Heart right ventricle (tissue), 16 donors: ENCODE measurements at places on chromosomes 2 and 18. TPM values are rescaled to one million over a fixed set of nuclear protein-coding genes. Genes with fewer than 3 reads are reported as not detected.
A peak's percentile ranks its signal among the peaks of the same experiment; 100 is the strongest.

RTP5 gene
- not detected for total RNA-seq

SEPTIN10 gene
- 55.2 TPM for total RNA-seq

VWC2L gene
- total RNA-seq = not detected

PROKR1 gene
- total RNA-seq = not detected

DNA sequence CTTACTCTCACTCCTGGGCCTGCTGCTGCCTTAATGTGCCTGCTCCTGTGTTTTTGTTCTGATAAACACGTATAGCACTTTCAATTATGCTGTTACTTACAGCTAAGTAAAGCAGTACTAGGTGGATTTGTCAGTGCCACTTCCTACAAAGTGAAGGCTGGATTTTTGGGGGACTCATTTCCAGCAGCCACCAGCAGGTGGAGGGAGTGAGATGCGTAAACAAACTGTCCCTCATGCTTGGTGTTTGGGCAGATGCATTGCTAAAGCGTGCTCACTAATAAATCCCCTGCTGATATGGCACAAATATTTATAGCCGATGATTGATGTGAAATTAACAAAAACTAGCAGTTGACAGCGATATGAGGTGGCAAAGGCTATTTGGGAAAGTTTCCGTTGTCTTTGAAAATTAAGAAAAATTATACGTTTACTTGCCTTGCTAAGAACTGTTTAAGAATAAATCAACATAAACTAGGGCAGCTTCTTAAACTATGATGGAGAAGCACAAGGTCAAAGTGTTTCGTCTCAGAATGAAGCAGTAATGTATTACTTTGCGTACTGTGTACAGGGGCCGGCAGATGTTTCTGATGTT, 101.7 kb downstream of the AGAP1 start:
- DNase-seq = peak; percentile 69

GRCh38 chr2:171651667-171652415, 35.4 kb upstream of the DYNC1I2 start:
- no peak for DNase-seq

DNA sequence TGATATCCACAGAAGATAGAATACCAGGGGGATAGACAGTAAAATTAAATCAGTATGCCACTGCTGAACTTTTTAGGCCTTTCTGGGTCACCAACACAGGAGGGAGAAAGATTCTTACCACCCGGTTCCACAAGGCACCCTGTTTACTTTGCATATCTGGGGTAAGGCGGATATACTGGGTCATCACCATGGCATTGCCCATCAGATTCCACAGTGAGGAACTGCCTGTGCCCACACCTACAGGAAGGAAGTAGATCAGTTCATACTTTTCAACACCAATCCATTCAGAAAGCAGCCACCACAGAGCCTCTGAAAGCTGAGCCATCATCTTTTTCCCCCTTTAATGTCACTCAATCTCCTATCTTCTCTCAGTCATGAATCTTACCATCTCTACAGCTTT, 2.0 kb downstream of the LMAN2L start:
- DNase-seq = no peak

DNA sequence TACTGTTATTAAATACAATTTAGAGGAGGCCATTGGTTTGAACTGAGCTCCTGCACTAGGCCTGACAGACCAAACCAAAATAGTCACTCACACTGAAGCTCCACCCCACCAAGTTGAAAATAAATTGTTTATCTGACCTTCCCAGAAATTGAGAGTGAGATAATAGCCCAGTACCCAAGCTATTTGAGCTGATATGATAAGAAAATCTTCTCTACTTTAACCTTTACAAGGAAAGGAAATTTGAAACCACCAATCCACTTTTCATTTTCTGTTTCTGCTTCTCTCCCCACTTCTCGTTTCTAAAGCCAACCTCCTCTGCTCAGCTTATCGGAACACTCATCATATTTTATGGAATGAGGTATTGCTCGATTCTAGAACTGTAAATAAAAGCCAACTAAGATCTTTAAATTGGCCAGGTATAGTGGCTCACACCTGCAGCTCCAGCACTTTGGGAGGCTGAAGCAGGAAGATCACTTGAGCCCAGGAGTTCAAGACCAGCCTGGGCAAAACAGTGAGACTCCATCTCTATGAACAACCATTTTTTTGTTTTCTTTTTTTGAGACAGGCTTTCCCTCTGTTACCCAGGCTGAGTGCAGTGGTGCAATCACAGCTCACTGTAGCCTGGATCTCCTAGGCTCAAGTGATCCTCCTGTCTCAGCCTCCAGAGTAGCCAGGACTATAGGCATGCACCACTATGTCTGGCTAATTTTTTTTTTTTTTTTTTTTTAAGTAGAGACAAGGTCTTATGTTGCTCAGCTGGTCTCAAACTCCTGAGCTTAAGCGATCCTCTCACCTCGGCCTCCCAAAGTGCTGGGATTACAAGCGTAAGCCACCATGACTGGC, 13.3 kb upstream of the GALM start:
- DNase-seq = no peak

DNA sequence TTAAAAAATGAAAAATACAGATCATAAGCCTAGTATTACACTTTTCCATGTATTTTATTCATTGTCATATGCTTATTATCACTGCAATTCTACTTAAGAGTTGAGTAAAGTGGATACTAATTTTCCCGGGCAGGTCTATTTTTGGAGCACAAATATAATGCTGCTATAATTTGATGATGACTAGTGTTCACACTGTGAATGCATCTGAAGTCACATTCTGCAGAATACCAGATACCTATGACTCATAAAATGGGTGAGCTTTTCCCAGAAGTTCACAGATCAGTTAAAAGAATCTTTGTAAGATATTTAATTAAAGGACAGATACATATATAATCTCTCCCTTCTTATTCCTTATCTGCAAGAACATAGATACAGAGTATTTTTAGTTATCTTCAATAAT, 79.8 kb upstream of the MC4R start:
- no peak for DNase-seq

DNA sequence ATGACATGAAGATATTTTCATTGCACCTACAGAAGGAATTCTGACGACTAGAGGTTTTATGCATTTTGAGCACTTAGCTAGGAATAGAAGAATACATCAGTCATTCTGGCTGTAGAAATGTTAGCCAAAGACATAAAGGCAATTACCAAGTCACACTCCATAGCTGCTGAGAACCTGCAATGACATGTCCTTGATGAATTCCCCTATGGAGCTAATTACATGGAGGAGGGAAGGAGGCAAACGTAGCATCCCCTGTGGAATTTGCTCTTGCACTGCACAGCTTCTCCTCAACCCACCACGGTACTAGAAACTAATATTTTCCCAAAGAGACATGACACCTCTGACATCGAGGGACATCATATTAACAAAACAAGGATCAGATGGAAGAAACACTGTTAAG, 174.0 kb upstream of the SESTD1 start:
- DNase-seq = no peak

- no peak for DNase-seq
These were observed 44.6 kb upstream of the GCG start for GRCh38 chr2:162196638-162197037.

DNA sequence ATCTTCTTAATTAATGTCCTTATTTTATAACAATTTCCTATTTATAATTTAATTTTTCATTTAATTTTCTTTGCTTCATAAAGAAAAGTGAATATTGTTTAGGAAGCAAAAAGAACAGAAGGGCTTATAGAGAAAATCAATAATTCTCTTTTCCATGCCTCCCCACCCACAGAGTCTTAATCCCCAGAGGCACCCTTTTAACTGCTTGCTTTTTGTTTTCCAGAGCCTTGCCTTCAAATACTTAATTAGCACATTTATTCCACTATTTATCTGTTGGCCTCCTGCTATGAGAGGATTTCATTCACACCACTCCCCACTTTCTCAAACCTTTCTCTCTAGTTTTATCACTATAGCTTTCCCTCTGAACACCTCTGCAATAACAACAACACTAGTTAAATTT, 373.6 kb downstream of the MBD2 start:
- DNase-seq = no peak

GRCh38 chr2:232901736-232902578, 31.9 kb downstream of the SNORC start:
- no peak for DNase-seq

GRCh38 chr2:204705243-204705932, 160.1 kb downstream of the PARD3B start:
- DNase-seq = no peak

- peak; percentile 44 for DNase-seq
These were observed 1.9 kb downstream of the DNMT3A start for GRCh38 chr2:25339791-25340180.

DNA sequence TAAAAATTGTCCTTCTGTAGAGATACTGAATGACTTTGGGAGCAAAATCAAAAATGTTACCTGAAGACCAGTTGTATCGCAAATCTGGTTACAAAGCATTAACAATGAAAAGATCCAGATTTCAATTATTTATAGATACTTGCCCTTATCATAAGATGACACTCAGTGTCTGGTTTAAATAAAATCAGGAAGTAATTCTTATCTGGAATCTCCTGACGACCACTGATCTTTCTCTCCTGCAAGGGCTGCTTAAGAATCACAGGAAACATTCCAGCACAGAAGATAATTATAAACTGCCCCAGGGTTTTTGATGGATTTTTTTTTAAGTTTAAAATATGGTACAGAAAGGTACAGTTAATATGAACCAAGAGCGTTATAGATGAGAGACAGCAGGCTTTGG, 205.7 kb downstream of the ALK start:
- DNase-seq = no peak

- DNase-seq = no peak
These were observed 1202.5 kb downstream of the DSC3 start for GRCh38 chr18:29840089-29840488.

GRCh38 chr2:47070920-47071824, 83.9 kb downstream of the STPG4 start:
- peak; percentile 85 for DNase-seq

- DNase-seq = no peak
These were observed 72.2 kb upstream of the MEIS1 start for GRCh38 chr2:66362701-66363100.
